ENCODE measurements at places on chromosomes 5 and 9.
A peak's percentile ranks its signal among the peaks of the same experiment; 100 is the strongest.

- no peak for DNase-seq
Observed at GRCh38 chr9:90956026-90956810, 154.6 kb downstream of the SYK start.

DNA sequence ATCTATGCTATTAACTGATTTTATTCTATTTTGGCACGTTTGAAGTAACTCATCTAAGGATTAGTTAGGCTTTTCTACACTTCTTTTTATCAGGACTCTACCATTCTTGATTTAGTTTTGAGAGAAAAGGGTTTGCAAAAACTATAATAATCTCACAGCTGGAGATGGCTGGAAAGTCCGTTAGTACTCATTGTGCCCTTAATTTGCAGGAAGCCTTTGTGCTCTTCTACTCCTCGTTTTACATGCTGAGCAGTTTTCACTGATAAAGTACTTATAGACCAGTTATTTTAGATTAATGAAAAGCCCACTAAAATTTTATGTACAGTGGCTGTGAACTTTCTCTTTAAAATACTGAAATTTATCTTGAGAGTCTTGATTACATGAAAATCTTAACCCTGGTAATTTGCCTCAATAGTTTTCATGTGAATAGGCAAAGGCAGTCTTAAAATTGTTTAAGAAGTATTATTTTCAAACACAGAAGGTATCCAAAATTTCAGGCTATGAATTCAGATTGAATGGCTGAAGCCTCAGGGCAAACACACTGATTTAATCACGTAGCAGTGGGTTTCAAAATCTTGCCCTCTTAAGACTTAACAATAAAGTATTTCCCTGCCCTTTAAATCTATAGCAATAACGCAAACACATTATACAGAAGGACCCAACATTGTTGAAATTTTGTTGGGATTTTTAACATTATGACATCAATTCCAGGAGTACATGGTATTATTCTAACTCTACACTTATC is 18.6 kb downstream of the MLLT3 start:
- DNase-seq, result no peak

- no peak for DNase-seq
Observed at GRCh38 chr9:14532456-14533115, 160.6 kb downstream of the ZDHHC21 start.

DNA sequence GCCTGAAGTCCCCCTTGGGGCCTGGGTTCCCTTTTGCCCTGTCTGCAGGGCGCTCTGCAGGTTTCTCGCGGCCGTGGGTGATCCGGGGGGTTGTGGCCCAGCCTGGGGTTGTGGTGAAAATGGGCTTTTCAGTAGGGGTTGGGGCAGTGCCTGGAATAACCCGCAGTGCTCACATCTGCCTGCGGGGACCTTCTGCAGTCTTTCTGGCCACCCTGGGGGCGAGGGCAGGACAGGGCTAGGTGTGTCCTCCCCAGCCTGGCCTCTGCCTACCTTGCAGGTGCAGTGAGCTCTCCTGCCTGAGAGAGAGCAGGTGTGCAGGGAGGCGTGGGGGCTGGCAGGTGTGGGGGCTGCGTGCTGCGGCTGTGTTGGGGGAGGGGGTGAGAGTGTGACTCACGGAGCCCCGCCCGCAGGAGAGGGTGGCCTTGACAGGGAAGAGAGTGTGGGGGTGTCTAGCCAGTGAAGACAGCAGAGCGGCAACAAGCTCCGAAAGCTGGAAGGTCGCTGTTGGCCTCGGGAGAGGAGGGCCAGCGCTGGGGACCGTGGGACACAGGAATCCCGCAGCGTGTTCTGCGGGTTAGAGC is 131.4 kb downstream of the MRPL36 start:
- DNase-seq, result peak; percentile 66

DNA sequence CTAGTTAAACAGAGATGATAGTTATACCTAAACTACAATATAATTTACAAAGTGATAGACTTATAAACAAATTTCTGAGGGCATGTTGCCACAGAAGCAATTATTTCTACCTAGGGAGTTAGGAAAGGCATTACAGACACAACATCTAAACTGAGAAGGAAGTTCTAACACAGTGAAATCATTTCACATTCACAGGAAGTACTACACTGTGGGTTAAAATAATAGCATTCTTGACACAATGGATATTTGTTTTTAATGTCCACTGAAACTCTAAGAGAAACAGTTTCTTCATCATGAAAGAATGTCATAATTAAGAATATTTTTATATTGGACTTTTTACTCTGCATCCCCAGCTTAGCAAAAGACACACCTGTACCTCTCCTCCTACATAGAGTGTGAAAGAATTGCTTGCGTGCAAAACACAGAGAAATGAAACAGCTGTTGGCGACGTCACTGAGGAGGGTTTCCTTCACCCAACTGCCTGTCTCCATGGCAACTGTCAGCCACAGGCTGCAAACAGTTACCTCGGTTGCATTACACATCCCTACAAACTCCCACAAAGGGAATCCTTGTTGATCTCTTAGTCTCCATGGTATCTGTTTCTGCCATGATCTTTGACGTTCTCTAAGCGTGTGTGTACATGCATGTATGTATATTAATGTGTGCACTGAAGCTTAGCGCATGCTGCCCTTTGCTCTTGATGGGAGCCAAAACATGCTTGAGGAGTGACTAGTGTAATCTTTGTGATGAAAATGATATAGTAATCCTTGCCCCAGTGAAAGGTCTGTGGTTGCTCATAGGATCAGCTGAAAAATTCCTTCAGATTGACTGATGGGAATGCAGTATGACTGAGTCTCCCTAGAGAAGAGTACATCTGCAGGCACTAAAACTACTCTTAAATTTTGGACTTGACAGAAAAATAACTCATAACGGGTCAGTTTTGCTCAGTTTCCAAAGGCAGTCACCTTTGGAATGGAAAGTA is 168.5 kb downstream of the ACTL7B start:
- DNase-seq, result no peak

DNA sequence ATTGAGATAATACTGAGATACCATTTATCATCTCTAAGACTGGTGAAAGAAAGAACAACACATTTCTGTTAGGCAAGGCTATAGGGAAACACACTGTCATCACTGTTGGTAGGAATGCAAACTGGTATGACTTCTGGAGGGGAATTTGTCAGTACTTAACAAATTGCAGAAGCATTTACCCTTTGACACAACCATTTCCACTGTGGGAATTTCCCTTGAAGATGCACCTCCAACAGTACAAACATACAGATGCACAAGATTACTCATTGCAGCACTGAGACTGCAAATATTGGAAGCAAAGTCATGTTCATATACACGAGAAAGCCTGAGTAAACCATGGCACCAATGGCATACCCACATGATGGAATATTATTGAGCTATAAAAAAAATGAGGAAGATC is 17.6 kb downstream of the GM2A start:
- DNase-seq, result no peak

DNA sequence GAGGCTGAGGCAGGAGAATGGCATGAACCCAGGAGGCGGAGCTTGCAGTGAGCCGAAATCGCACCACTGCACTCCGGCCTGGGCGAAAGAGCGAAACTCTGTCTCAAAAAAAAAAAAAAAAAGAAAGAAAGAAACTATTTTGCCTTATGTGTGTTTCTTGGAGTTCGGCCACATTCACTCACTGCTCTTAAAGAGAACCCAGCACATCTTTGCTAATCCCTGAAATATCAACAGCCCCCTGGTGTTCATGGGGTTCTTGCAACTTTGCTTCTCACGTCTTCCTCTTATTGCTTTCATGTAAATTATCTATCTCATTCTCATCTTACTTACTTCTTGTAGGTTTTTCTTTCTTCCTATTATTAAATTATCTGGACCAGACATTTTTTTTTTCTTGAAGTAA is 126.3 kb upstream of the ASTN2 start:
- DNase-seq, result no peak

DNA sequence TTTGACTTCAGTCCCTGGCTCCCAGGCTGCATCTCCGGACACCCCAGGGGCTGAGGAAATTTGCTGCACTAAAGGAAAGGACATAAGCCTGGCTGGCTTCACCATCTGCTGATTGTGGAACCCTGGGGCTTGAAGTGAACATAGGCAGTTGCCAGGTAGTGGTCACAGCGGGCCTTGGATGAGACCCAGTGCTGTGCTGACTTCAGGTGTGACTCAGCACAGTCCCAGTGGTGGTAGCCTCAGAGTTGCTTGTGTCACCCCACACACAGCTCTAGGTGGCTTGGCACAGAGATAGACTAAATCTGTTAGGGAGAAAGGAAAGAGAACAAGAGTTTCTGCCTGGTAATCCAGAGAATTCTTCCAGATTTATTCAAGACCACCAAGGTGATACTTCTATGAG is 36.1 kb upstream of the RUSC2 start:
- no peak for DNase-seq

- no peak for DNase-seq
Observed at GRCh38 chr9:3692606-3693005, 166.8 kb upstream of the RFX3 start.

GRCh38 chr9:128552744-128553440 is 505 bp downstream of the SPTAN1 start:
- peak; percentile 32 for DNase-seq

GRCh38 chr5:151345808-151346478 is 1.4 kb downstream of the SLC36A2 start:
- no peak for DNase-seq

DNA sequence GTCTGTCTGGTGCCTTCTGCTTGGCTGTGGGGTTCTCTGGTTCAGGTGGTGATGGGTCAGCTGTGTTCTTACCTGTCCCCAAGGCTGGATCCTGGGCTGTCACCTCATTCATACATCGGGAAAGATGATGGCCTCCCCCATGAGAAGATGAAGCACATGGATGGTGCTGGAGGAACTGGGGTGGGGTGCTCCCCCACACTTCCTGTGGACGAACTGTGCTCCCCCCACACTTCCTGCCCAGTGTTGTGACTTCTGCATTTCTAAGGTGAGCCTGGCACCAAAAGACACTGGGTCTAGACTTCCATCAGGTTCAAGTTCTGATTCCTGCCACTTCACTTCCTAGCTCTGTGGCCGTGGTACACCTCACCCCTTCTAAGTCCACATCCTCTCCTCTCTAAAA is 4.3 kb upstream of the SURF6 start:
- no peak for DNase-seq

DNA sequence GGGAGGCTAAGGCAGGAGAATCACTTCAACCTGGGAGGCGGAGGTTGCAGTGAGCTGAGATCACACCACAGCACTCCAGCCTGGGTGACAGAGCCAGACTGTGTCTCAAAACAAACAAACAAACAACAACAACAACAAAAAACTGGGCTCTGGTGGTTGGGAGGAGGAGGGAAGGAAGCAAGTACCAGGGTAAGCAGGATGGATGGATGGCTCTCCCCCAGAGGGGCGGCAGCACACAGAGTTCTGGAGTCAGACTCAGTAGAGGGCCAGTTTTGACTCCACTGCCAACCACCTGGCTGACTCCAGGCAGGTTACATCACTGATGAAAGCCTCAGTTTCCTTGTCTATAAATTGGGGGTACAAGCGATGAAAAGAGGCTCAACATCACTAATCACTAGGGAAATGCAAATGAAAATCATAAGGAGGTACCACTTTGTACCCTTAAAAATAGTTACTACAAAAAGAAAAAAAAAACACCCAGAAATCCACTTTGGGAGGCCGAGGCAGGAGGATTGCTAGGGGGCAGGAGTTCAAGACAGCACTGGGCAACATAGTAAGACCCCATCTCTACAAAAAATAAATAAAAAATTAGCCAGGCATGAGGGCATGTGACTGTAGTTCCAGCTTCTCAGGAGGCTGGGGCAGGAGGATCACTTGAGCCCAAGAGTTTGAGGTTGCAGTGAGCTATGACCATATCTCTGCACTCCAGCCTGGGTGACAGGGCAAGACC is 3.2 kb downstream of the SLC22A4 start:
- DNase-seq, result no peak

GRCh38 chr5:118933703-118934102 is 54.6 kb downstream of the DTWD2 start:
- no peak for DNase-seq

DNA sequence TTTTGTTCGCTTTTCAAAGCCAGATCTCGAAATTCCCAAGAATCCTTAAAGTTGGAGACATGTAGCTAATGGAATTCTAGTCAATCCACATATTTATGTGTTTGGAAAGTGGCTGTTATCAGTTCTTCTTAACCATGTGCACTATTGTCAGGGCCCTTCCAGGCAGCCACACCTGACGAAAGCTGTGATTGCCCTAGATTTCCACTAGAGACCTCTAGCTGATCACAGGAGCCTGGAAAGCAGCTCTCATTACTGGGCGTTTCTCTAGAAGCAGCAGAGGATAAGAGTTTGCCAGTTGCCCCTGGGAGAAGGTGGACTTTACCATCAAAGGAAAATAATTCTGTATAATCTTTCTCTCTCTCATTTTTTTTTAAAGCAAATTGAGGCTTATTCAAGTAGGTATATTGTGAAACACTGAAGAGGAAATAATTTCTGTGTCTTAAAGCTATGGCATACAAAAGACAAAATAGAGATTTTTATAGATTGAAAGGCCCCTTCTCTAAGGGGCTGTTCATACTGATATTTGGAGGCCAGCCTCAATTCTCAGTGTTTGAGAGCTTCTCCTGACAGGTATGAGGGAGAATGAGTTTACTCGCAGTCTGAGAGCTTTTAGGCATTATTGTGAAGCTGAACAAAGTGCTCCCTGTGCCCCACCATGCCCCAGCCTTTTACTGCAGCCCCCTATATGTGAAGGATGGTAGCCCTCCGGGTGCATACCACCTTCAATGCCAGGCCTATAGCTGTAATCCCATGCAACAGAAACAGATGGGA is 405.4 kb upstream of the ACTBL2 start:
- peak; percentile 62 for DNase-seq

DNA sequence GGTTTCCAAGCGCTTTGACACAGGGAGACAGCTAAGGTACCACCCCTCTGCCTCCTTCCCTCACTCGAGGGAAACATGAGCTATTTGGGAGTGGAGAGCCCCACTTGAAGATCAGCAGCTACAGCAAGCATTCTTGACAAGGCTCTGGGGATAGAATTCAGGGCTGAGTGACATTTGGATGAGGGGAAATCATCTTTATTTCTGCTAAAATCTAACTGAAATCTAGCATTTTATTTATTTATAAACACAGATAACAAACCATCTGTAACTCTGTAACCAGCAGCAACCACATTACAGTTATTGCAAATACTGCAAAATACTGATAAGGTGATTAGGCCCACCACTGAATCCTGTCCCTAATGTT is 22.4 kb downstream of the RNF130 start:
- DNase-seq, result no peak
